ENCODE measurements at places on chromosomes 6 and 20.

GRCh38 chr6:124963831-124964763, 1.9 kb downstream of the RNF217 start:
- no peak for DNase-seq

DNA sequence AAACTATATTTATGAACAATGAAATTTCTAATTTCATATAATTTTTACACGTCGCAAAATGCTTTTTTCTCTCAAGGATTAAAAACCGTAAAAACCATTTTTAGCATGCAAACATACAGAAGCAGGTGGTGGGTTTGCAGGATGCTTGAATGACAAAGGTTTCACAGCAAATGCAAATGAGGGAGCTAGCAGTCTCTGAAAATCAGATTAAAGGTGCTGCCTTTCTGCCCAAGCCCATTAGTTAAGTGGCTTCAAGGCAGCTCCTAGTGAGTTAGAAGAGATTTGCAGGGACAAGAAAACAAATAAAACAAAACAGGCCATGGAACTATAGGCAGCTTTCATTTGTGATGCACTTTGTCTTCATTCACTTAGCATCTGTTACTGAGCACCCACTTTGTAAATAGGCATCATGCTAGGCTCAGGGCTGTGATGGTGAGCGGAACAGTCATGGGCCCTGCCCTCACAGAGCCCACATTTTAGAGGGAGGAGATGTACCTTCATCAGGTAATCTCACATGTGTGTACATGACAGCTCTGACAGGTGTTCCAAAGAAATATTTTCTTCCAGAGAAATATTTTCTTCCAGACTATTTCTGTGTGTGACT, 29.5 kb downstream of the NAPB start:
- DNase-seq, result no peak

- peak; percentile 44 for DNase-seq
Observed at GRCh38 chr6:32852018-32852843, 1.3 kb downstream of the TAP1 start.

DNA sequence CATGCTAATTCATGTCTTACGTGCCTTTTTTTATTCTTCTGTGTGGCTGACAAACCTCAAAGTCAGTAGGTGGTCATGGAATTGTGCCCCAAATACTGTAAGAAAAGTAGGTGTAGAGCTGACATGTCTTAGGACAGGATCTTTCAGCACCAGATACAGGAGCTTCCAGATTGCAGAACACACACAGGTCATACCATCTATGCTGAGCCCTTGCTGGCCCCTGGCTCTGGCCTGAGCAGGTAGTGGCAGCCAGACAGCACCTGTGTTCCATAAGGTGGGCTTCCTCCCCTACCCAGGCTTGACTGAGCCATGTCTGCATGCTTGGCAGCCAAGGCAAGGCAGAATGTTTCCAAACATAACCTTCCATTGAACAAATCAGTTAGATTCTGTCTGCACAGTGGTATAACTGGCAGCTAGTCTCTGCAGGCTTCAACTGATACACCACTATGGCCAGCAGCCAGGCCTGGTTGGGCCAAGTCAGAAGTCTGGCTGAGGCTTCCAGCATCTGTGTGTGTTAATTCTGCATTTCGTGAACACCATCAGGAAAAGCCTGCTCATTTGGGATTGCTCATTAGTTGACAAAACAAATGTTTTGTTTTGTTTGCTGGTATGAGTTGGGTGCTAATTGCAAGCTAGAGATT, 366.5 kb downstream of the FOXA2 start:
- DNase-seq, result no peak

GRCh38 chr20:45937765-45938164, 3.3 kb downstream of the PCIF1 start:
- DNase-seq, result peak; percentile 38

DNA sequence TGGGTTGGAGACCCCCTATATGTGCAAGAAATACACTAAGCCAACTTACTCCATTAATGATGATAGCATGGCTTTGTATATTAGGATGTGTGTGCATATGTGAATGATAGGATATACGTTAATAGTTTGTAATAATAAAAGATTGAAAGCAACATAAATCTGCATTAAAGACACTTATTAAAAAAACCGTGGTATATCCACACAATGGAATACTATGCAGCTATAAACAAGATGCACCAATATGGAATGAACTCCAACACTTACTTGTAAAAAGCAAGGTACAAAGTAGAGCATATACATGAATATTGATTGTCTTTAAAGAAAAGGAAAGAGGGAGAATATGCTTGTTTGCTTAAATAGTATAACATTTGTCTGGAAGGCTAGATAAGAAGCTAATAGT, 68.0 kb downstream of the UST start:
- DNase-seq, result no peak

GRCh38 chr20:23147964-23148730, 62.0 kb upstream of the CD93 start:
- DNase-seq, result peak; percentile 12

GRCh38 chr20:49252556-49253350, 25.1 kb downstream of the ZNFX1 start:
- DNase-seq, result no peak

- no peak for DNase-seq
Observed at GRCh38 chr6:137958811-137959565, 91.9 kb downstream of the TNFAIP3 start.

DNA sequence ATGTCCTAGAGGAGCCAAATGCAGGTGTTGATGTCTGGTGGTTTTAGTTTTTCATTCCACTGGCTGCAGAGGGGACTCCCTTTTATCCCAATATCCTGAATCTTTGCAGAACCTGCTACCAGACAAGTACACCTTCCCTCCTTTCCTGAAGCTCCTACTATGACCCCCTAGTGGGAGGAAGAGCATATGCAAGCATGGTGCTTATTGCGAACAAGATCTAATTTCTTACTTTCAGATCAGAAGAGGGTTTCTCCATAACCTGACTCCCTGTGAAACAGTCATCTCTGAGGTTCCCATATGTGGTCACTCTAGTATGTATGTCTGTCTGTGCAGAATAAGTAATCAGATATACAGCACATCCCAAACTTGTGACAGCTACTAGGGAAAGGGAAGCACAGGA, 277.2 kb downstream of the ARHGAP18 start:
- DNase-seq, result no peak

Data from CD4-positive, alpha-beta T cell treated with Interleukin-21 for 1 hour (primary cell).